ENCODE measurements at places on chromosomes 11 and 22. TPM values are rescaled to one million over a fixed set of nuclear protein-coding genes. Genes with fewer than 3 reads are reported as not detected.

The TTC38 gene
- 31.9 TPM for total RNA-seq

The RCOR2 gene
- total RNA-seq, result 0.37 TPM

The CRELD2 gene
- total RNA-seq, result 64.6 TPM

The CADM1 gene
- total RNA-seq, result 0.32 TPM

The PPP6R2 gene
- total RNA-seq, result 50.0 TPM

The SLC43A3 gene
- 127 TPM for total RNA-seq

- DNase-seq, result no peak
Measured at GRCh38 chr22:42418811-42419242, 13.4 kb downstream of the NFAM1 start.

GRCh38 chr11:46533396-46534100, 60.3 kb downstream of the AMBRA1 start:
- no peak for DNase-seq

- no peak for DNase-seq
Measured at GRCh38 chr22:32545801-32546200, 71.2 kb downstream of the FBXO7 start.

- DNase-seq, result peak; percentile 34
Measured at GRCh38 chr11:12842933-12843636, 166.0 kb upstream of the RASSF10 start.

DNA sequence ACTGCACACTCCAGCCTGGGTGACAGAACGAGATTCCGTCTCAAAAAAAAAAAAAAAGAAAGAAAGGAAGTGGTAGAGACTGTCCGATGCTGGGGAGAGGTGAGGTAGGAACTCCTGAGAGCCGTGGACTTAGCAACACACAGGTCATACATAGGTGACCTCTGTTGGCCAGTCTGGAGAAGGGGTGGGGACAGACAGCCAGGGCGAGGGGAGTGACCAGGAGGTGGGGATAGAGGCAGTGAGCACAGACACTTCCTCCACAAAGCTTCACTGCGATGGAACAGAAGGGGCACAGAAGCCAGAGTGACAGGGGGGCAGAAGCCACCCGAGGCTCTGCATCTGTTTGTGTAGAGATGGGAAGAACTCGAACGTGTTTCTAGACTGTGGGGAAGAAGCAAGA, 47.1 kb downstream of the MYH9 start:
- DNase-seq, result no peak

- DNase-seq, result peak; percentile 9
Measured at GRCh38 chr11:18754308-18754707, 28.3 kb upstream of the IGSF22 start.

- no peak for DNase-seq
Measured at GRCh38 chr11:85643191-85643614, 4.6 kb upstream of the TMEM126A start.

DNA sequence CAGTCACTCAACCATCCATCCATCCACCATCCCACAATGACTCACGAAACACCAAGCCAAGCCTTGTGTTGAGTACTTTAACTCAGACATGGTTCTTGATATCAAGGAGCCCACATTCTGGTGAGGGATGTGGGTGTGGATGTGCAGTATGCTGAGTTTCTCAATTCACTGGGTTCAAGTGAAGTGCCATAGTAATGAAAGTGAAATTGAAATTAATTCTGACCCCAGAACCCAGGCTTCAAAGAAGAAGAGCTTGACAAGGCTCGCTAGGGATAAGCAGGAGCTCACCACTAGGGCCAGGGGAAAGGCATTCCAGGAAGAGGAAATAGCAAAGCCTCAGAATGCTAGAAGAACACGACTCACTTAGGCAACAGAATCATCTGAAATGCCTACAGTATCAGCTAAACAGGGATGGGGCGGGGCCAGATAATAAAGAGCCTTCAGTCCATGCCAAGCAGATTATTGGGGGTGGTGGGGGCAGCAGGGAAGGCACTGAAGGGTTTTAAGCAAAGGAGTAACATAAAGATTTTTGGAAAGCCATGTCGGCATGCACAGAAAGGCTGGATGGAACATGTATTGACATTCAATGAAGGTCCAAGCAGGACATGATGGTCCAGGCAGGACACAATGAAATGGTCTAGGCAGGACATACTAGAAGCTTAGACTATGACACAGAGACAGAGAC, 37.2 kb downstream of the RTL6 start:
- DNase-seq, result no peak

- peak; percentile 52 for DNase-seq
Measured at GRCh38 chr11:45110562-45110961, 35.9 kb upstream of the PRDM11 start.

- no peak for DNase-seq
Measured at GRCh38 chr11:68116974-68117373, 4.2 kb downstream of the CHKA start.

GRCh38 chr11:92489826-92490399, 265.3 kb downstream of the FAT3 start:
- DNase-seq, result no peak

DNA sequence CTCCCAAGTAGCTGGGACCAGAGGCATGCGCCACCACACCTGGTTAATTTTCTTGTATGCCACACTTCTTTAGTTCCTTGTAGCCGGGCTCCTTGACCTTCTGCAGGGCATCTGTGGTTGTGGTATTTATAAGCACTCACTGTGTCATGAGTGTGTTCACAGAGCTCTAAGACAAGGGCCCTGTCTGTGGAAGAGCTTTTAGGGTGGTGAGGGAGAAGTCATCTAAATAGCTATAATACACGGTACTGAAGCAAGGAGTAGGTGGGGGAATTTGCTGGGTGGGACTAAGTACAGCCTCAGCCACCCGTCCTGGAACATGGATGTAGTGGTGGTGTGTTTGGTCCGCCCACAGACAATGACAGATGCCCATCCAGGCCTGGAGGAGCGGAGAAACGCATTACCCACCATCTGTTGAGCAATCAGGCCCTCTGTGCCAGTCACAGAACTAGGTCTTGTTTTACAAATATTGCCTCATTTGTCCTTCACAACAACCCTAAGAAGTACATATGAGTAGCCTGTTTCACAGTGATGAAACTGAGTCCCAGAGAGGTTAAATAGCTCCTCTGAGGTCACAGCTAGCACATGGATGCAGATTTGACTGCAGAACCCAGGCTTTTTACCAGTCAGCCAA, 10.1 kb downstream of the ACO2 start:
- no peak for DNase-seq

GRCh38 chr22:46774253-46774979, 12.0 kb downstream of the TBC1D22A start:
- DNase-seq, result no peak

GRCh38 chr11:116445108-116446047, 327.4 kb downstream of the BUD13 start:
- no peak for DNase-seq

DNA sequence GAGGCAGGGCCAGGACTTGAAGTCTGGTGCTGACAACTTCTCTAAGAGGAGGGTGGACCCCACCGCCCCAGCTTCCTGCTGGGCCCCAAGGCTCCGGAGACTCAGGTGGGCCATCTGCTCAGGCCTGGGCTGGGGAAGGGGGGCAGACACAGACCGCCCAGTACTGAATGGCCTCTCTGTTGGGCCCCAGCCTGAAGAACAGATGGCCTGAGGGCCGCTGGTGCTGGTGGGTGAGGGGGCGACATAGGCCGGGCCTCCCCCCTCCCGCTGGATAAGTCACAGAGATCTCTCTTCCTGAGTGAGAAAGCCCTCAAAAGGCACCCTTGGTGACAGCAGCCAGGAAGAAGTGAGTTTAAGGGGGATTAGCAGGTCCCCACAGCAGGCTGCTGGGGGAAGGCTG, 12.5 kb upstream of the TP53I11 start:
- DNase-seq, result no peak

- DNase-seq, result no peak
Measured at GRCh38 chr11:45477588-45477987, 187.8 kb downstream of the CHST1 start.

DNA sequence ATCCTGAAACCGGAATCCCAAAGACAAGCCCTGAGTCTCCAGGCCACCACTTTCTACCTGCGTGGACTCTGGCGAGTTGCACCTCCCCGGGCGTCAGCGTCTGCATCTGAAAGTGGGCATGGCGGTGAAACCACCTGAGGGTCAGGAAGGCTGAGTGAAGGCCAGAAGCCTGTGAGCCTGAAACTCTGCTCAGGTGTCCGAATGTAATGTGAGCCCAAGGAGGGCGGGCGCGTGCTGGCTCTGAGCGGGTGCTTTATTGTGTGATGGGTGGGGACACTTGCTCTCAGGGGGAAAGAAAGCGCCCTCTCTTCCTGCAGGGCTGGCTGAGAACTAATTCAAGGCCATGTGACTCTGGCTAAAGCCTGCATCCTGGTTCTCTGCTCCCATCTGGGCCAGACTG, 135.6 kb downstream of the ST3GAL4 start:
- no peak for DNase-seq

DNA sequence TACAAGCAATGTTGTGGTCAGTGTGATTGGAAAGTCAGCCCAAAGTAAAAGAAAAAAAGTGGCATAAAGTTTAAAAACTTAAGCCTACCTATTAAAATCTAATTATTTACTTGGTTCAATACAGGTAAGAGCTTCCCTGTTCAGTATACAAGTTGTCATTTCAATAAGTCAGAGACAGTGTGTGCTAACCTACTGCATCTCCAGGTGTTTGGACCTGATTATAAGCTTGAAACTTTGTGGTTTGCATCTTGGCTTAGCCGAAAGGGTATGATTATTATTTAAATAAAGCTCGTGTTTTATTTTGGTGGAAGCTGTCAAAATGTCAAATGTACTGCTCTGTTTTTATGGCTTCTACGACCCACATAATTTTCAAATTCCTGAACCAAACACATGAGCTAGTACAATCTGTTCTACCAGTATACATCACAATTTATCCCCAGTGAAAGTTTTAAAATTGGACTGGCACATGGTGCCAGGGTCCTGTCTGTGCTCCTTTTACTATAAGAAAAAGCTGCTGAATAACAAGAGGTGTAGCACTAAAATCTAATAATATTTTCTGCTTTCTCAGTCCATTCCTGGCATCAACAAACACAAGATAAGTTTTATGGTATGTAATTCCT, 103.9 kb upstream of the ANO3 start:
- no peak for DNase-seq

- DNase-seq, result no peak
Measured at GRCh38 chr11:44607319-44607962, 42.0 kb downstream of the CD82 start.

- peak; percentile 10 for DNase-seq
Measured at GRCh38 chr22:49547751-49548239, 279.9 kb downstream of the BRD1 start.

- DNase-seq, result no peak
Measured at GRCh38 chr11:13692172-13692571, 23.7 kb downstream of the FAR1 start.

DNA sequence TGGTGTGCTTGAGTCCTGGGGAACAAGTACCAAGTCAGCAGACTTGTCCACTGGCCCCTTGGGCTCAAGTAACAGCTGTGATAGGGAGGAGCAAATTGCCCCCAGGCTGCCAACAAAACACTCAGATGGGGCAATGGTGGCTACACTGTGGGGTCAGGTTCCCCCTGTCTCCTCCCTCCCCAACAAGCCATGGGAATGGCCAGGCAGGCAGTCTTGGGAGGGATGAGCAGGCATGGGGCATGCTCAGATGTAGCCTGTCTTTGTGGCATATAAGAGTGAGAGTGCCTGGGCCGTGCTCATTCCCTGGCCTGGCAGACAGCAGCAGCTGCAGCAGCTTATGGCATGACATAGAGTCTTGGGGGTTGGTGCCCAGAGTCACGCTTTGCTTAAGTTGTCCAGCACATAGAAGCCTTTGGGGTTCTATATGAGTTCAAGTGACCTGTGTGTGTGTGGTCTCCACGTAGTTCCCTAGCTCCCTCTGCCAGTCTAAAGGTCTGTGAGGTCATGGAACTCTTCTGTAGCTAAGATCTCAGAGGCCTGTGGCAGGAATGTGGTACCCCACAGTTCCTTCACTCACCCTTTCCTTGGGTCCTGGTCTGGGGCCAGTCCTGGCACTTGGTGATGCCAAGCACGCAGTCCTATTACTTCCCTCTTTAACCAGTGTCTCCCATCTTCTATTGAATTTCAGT, 44.7 kb downstream of the BIRC2 start:
- no peak for DNase-seq

- DNase-seq, result no peak
Measured at GRCh38 chr11:75797116-75797515, 17.9 kb upstream of the UVRAG start.

- peak; percentile 78 for DNase-seq
Measured at GRCh38 chr22:39135092-39135896, 17.2 kb downstream of the CBX7 start.

DNA sequence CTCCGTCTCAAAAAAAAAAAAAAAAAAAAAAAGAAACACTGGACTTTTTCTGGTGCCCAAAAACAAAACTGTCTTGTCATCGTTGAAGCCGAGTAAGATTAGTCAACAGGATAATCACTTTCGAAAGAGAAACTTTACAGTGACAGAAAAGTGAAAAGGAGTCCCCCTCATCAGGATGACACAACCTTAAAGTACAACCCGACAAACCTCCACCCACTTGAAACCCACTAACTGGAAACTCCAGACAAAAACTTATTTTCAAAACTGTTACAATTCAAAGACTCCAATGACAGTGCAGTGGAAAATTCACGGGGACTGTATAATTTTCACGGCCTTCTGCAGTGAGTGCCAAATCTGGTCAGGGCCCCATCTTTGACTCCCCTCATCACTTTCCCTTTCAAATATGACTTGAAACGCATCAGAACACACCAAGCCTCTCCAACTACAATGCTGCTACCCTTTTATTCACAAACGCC, 1.3 kb downstream of the DENND5A start:
- DNase-seq, result no peak

- DNase-seq, result no peak
Measured at GRCh38 chr11:9936754-9937153, 272.9 kb downstream of the SWAP70 start.

DNA sequence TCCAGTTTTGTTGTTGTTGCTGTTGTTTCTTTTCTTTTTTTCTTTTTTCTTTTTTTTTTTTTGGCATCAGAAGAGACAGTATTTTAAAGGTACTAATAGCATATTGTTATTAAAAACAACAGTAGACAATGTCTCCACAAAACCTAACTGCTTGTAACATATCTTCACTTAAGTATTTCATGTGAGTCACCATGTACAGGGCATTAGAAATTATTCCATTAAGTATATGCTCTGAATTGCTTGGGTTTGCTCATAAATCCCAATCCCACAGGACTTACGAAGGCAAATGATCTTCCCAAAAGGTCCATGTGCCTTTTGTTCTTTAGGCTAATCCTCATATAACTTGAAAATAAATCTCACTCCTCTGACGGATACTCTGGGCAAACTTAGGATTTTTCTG, 35.9 kb downstream of the MAP6 start:
- DNase-seq, result no peak

- no peak for DNase-seq
Measured at GRCh38 chr22:21990445-21991303, 8.1 kb upstream of the TOP3B start.

All from Calu3 (cell line).